ENCODE measurements at places on chromosomes 16 and 17.

DNA sequence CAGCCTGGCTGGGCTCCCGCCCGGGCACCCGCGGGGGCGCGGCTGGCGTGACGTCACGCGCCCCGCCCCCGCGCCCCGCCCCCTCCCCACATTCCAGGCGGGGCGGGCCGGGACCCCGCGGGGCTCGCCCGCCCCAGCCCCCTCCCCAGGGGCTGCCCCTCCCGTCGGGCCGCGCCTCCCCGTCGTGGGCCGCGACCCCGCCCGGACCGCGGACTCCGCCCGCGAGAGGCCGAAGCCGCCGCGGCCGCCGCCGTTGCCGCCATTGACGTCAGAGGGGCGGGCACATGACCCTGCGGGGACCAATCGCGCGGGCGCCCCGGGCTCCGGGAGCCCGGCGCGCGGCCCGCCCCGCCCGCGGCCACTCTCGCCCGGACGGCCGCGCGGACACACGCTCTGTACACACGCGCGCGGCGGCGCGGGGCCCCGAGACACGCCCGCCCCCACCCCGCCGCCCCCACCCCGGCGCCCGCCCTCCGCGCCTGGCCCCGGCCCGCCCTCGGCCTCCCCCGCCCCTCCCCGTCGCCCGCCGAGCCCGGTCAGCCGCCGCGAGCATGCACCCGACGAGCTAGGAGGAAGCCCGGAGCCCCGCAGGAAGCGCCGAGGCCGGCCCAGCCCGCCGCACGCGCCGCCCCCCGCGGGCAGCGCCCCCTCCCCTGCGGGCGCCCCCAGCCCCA lies at the start of gene CMIP:
Gene CMIP, plus strand, starts transcription at position 361 of the 674 bp plus-strand sequence.
- DNase-seq = peak; percentile 91

DNA sequence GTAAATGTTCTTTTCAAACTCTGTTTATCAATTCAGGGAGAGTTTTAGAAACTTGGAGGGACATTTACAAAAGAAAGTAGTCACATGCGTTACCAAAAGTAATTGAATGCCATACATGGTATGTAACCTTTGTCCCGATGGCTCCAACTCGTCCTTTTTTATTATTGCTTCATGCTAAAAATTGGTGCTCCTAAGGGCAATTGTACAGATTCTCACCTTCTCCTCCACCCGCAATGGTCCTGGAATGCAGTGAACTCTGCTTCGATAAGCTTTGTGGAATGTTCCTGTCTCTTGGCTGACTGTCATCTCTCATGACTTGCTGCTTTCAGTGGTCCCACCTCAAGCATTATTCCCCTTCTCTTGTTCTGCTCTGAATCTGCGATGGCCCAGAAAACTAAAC lies 20.9 kb downstream of the GNAO1 start:
- DNase-seq = no peak

- no peak for DNase-seq
Observed at GRCh38 chr17:17907469-17907868, 64.7 kb downstream of the TOM1L2 start.

DNA sequence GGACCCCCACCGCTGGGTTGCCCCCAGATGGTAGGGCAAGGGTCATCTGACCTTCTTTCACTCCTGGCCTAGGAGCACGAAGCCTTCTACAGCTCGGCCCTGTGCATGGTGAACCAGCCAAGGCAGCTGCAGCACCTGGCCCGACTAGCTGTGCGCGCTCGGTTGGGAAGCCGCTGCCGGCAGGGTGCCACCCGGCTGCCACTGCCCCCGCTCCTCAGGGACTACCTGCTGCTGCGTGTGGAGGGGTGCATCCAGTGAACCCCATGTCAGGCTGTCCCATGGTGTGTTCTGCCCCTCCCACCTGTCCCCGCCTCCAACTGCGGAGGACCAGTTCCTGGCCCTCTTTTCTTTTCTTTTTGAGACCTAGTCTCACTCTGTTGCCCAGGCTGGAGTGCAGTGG lies 7.6 kb downstream of the ASB16 start:
- no peak for DNase-seq

Data from natural killer cell (primary cell).